Stimulated activated CD4-positive, alpha-beta T cell treated with anti-CD3 and anti-CD28 coated beads, Interleukin-15, amount 100 ng/mL, for 48 hours (primary cell): ENCODE measurements at places on chromosomes 11 and 22.

DNA sequence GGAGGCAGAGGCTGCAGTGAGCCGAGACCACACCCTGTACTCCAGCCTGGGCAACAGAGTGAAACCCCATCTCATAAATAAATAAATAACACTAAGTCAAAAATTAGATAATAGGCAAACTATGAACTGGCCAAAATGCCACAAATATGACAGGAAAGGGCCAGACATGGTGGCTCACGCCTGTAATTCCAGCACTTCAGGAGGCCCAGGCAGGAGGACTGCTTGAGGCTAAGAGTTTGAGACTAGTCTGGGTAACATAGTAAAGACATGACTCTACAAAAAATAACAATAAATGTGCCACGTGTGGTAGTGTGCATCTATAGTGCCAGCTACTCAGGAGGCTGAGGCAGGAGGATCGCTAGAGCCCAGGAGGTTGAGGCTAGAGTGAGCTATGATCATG is 19.9 kb downstream of the SEC14L6 start:
- DNase-seq = no peak

DNA sequence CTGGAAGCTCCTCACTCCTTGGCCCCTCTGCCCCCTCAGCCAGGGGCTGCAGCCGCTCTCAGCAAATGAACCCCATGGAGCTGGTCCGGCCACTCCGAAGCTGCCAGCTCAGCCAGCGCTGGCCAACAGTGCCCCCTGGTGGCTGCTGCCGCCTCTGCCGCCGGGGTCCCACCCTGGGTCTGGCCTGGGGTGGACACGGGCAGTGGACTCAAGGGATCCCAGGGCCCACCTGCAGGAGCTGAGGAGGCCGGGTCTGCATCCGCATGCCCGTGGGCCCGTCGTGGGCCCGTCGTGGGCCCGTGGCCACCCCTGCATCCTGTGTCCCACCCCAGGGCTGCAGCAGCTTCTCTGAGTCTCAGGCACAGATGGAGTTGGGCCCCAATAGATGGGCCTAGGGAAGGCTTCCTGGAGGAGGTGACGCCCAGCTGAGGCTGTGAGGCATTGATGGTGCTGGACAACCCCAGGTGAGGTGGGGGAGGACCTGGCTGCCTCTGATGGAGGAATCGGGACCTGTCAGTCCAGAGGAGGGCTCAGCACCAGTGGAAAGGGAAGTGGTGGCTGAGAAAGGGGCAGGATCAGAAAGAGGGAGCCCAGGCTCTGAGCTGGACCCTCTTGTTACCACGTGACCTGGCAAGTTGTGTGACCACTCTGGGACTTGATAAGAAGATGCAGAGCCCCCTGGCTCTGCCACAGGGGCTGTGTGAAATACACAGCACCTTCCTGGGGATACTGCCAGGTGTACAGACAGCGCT is 522.3 kb downstream of the BRD1 start:
- DNase-seq = peak; percentile 50

DNA sequence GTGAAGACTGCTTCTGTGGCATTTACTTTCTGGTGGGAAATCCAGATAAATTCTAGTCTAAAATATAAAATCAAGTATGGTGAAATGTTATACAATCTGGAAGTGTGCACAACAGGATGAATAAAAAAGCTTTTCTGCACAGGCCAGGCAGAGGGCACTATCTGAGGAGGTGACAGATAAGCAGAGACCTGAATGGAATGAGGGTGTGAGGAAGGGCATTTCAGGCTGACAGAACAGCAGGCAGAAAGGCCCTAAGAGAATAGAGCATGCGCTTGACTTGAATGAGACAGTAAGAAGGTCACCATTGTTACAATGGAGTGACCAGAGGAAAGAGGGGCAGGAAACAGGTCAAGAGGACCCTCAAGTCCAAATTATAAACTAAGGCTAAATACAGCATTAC is 33.6 kb upstream of the FNBP4 start:
- no peak for DNase-seq

DNA sequence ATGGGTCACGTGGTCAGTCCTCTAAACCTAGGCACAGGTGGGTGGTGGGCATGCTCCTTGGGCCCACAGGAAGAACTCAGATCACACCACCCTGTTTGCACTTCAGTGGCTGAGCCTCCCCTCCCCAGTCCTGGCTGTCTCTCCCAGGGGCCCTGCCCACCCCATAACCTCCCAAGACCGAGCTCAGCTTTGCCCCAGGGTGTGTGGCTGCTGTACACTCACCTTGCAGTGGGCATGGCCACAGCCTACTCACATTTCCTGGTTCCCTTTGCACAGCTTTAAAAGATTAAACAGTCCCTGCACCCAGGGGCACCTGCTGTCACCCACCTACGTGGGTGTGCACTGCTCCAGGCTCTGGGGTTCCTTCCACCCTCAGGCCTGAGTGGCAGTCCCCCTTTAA is 13.8 kb downstream of the TRIOBP start:
- no peak for DNase-seq

DNA sequence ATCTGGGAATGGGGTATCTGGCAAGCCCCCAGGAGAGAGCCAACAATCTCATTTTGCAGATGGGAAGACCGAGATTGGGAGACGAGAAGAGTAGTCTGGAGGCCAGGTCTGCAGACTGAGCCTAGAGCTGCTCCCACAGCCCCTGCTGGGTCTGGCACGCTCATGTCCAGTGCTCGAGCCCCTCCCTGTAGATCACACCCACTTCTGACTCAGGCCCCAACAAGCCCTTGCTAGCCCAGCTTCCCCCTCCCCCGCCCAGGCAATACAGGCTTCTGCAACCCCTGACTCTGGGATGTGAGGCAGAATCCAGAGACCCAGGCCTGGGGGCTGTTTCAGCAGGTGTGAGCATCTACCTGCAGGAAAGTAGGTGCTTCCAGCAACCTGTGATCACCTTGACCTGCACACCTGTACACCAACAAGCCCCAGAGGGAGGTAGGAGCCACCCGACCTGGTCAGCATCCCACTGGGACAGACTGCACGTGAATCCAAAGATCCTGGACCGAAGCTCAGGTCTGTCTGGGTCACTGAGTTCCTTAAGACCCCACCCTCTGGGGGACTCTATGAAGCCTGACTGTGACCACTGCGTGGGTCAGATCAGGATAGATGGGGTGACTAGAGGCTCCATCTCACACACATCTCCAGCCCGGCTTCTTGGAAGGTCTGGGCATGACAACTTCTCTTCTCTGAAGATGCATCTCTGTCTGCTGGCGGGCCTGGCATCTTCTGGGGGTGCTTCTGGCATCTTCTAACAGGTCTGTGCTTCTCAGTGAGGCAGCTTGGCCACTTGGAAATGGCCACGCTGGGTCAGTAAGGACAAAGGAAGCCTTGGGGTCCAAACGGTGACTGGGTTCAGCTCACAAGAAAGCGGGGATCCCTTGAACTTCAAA is 29.3 kb downstream of the LINC01488 start:
- DNase-seq = no peak

- peak; percentile 59 for DNase-seq
Measured at GRCh38 chr22:39534591-39535356, 2.2 kb upstream of the RPS19BP1 start.

DNA sequence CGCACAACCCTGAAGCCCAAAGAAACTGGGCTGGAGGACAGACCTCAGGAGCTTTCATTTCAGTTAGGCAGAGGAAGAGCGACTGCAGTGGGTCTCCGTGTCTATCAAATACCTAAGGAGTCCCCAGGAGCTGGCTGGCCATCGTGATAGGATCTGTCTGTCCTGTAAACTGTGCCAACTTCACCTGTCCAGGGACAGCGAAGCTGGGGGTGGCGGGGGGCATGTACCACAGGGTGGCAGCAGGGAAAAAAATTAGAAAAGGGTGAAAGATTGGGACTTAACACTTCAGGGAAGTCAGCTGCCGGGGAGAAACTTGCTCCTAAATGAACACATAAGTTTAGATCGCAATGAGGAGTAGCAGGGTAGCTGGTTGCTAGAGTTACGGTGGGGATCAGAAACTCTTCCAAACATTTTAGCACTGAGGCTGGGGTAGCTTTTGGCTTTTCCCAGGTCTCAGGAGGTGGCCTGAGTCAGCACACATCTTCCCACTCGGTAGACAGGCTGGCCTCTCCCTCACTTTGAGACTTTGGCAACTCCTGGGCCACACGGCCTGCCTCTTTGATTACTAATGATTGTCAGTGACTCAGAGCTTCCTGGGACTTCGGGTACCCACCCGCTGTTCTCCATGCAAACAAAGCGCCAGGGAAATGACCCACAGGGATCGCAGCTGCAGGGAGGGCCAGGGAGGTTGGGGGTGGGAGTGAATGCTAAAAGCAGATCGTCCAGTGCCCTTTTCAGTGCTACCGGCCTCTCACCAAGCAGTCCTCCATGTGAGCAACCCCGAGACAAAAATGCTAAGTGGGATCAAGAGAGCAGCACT is 2.9 kb upstream of the MTFP1 start:
- no peak for DNase-seq

DNA sequence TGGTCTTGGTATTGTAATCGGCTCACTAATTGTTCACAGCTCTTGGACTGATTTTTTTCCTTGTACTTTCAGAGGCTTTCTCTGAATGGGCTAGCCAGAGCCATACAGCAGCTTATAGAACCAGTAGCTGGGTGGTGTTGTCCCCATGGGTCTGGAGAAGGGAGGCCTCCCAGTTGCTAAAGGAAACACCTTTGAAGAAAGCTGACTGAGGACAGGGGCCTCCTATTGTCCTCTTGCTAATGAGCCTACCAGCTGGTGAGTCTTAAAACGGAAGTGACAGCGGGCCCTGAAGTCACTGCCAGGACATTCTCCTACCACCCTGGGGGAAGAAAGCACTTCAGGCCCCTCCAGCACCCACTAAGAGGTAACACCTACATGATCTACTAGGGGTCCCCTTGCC is 9.9 kb downstream of the FADS3 start:
- DNase-seq = no peak

DNA sequence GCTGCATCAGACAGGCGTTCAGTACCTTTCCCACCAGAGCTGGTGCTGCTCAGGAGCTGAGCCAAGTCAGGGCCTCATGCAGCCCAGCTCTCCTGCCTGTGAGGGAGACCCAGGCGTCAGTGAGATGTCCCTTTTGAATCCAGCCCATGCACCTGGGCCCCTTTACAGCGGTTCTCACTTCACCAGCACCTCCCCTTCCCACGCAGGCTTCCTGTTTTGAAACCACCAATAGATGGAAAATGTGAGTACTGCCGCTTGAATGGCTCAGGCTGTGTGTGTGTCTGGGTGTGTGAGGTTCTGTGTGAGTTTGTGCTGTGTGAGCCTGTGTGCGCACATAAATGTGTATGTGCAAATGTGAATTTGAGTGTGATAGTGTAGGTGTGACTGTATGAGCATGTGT is 88.4 kb downstream of the UBASH3B start:
- DNase-seq = peak; percentile 82

DNA sequence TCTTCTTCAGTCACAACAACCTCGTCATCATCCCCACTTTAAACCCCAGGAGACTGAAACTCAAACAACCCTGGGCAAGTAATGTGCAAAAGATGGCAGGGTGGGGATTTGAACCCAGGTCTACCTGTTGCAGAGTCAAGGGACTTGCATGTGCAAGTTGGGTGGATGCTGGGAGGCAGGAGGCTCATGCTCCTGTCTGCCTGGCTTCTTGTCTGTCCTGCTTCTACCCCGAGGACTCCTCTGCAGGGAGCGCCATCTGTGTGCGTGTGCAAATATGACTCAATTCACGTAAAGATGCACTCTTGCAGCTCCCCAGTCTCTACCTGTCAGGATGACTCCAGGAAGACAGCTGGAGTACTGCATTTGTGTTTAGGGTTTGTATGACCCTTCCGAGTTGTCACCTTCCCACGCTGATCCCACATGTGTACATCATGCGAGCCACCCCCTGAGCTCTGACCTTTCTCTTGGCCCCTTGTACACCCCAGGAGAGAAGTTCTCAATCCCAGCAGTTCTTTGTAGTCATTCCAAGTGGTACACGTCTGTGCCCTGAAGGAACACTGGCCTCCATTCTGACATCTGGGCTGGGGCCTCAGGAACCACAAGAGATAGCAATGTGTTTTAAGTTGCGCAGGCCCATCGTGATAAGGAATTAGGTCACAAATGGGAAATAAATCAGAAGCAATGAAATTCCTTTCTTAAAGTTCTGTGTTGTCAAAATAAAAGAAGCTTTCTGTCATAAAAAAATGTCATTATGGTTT is 95.7 kb downstream of the CWC15 start:
- DNase-seq = no peak

- DNase-seq = no peak
Measured at GRCh38 chr11:71286701-71287643, 34.6 kb upstream of the SHANK2 start.

- DNase-seq = peak; percentile 45
Measured at GRCh38 chr22:27804470-27805297, 3.1 kb upstream of the MN1 start.

DNA sequence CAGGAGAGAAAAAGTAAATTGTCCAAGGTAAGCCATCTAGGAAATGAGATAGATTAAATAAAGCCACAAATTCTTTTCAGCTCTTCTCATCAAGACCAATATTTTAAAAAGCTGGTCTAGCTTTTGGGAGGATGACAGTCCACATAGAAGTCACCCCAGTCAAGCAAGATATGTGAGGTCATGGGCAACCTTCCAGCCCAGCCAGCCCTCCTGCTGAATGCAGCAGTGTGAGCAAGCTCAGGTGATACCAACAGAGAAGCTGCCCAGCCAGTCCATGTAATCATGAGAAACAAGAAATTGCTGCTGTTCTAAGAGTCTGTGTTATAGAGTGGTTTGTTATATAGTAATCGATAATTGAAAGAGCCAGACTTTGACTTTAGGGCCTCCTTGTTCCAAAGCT is 28.7 kb downstream of the KCNE3 start:
- DNase-seq = no peak

GRCh38 chr11:44356351-44356750 is 46.4 kb upstream of the ALX4 start:
- no peak for DNase-seq

DNA sequence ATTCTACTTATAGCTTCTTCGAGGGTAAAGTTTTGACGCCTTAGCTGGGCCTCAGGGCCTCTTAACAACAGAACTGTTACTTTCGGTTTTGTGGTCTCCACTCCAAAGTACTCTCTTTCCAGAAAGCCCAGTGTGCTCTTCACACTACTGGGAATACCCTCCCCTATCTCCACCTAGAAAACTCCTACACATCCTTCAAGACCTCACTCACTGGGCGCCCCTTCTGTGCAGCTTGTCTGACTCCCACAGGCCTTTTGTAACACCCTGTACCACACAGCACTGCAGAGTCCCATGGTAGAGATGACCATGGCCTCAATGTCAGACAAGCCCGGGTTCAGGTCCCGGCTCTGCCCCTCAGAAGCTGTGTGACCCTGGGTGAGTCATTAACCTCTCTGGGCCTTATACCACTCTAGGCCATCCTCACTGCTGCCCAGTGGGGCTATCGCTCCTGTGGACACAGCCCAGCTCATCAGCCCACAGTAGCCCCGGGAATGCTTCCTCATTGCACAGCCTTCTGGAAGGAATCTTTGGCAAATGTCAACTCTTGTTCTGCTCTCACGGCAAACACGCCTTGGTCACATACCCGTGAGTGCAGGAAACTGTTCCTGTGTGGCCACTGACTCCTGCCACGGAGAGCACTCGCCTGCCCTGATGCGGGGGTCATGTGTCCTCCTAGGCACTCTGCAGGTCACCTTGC is 51.4 kb downstream of the SHISAL1 start:
- no peak for DNase-seq

GRCh38 chr11:118522571-118523072 is 4.7 kb upstream of the TTC36 start:
- DNase-seq = no peak

GRCh38 chr22:24532075-24532474 is 22.9 kb downstream of the GUCD1 start:
- DNase-seq = no peak

- DNase-seq = no peak
Measured at GRCh38 chr22:39471381-39472141, 14.7 kb downstream of the MGAT3 start.
